ENCODE measurements at places on chromosomes 12 and 14.

GRCh38 chr12:5796171-5796958, 148.7 kb downstream of the ANO2 start:
- peak; percentile 4 for DNase-seq

- no peak for DNase-seq
These were observed 159.9 kb downstream of the CAPZA3 start for GRCh38 chr12:18897823-18898222.

GRCh38 chr14:65237023-65237814, 134.9 kb upstream of the MAX start:
- no peak for DNase-seq

DNA sequence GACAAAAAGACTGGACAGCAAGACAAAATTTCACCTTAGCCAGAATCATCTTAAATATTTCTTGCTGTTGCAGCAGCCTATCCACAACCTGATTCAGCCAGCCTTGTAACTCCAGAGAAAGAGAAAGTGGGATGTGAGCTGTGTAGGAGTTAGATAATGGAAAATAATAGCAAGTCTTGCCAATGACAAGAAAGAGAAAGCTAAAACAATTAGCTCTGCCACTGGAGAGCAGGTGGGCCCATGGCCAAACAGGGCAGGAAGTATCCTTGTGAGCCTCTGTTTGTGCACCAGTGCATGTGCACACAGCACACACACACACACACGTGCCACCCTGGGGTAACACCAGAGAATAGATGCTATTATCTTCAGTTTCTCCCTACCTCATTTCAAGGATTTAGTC, 106.0 kb upstream of the CCDC196 start:
- DNase-seq, result no peak

GRCh38 chr12:54030889-54031471, 1.9 kb upstream of the HOXC5 start:
- DNase-seq, result no peak

GRCh38 chr12:118783703-118784102, 197.6 kb upstream of the SRRM4 start:
- DNase-seq, result no peak

DNA sequence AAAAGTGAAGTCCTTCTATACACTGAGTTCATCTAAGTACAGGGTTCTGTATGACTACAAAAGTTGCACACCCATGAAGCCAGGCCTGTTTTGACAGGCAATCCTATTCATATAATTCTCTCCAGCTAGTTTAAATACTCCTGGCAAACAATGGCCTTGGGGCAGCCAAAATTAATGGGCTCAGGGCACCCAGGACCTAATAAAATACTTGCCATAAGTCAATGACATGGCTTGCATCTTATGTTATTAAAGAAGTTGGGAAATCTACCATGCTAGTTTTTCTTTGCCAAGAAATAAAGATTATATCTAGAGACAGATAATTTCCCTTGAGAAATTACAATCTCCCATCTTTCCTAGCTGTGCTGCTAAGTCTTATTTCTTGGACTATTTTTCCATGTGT, 11.1 kb upstream of the TMTC1 start:
- DNase-seq, result no peak

DNA sequence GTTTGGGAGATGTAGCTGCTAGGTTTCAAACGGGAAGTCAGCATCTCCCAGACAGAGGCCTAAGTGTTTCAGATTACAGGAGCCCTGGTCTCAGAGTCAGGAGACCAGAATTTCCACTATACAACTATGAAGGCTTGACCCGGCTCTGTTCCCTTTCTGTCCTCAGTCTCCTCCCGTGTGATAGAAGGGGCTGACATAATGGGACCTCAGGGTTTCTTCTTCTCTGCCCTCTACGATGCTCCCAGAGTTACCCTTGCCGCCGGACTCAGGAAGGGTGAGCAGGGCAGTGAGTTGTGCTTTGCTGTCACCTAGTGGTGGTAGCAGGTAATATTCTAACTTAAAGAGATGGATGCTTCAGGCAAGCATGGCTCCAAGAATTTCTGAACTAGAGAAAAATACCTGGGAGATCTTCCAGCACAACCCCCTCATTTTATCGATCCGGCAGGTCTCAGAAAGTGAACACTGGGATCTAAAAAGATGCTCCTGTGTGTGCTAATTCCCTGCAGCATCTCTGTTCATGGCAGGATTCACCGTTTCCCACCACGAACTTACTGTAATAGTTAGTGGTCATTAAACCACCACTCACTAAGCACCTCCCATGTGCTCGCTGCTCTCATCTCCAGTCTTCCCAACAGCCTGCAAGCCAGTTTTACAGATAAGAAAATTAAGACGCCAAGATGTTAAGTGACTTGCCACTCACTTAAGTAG, 84.4 kb downstream of the VWF start:
- DNase-seq, result no peak

DNA sequence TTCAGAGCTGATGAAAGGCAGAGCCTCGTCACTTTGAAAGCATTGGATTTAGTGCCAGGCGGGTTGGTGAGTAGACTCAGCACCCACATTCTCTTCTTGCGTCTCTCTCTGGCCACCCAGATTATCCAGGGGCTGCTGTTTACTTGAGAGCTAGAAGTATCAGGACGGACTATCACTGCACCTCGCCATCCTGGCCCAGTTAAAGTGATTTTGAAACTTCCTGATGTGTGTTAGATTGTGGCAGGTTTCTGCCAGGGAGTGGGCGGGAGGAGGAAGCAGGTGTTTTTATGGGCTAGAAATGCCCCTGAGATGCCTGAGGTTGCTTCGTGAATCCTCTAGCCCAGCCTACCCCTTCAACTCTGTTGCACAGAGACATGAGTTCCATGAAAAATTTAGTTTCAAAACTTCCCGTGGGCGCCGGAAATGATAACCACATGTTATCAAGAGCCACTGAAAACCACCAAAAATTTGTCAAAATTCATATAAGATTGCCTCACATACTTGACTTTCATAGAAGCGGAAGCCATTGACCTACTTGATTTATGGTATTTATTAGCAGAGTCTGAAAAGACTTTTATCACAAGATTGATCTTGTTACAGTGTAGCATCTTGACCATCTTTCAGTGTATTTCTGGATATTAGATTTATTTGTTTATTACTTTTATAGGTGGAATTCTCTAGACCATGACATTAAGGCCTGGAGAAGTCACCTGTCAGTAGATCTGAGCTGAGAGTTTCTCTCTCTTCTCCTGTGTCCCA, 466.0 kb downstream of the RAD51B start:
- no peak for DNase-seq

GRCh38 chr14:24910408-24910986, 139.4 kb downstream of the STXBP6 start:
- DNase-seq, result no peak

- no peak for DNase-seq
These were observed 13.5 kb downstream of the SCNN1A start for GRCh38 chr12:6361834-6362233.

GRCh38 chr14:99574099-99574880, 29.7 kb downstream of the CCDC85C start:
- DNase-seq, result no peak

- DNase-seq, result no peak
These were observed 323.4 kb downstream of the ACSS3 start for GRCh38 chr12:81401241-81401640.

GRCh38 chr12:74193191-74193590, 344.4 kb upstream of the ATXN7L3B start:
- DNase-seq, result no peak

GRCh38 chr12:69508091-69508490, 37.9 kb downstream of the FRS2 start:
- DNase-seq, result no peak

DNA sequence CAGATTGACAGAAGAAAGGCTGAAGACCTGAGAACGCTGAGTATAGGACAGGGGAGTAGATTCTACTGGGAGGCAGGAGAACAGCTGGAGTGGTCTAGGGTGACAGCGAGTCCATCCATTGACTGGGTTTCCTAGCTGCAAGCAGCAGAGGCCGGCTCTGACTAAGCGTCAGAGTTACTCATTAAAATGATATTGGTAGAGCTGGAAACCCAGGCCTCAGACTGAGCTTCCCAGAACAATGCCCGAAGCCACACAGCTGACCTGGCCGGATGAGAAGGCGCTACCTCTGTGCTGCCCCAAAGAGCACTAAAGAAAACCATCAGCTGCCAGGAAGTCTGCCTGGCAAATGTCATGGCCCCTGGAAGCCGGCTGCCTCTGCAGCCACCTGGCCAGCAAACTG, 78.5 kb upstream of the FZD10 start:
- no peak for DNase-seq

- DNase-seq, result no peak
These were observed 381.4 kb downstream of the APAF1 start for GRCh38 chr12:99026332-99027054.

DNA sequence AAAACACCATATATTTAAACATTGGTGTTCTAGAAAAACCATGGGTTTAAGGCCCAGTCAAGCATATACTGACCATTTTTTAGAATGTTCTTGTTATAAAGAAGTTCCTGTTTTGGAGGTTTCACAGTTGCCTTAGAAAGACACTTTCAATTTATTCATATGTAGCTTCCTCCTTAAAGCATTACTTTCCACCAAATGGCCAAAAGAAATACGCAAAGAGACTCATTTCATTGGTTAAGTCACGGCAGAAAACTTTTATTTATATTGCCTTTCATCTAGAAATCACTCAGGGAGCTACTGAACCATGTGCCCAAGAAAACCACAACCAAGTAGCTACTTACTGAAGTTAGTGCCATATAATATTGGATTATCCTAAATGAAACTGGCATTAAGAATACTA, 40.0 kb downstream of the MYBPC1 start:
- no peak for DNase-seq

GRCh38 chr14:100849115-100849781, 23.3 kb downstream of the MEG3 start:
- DNase-seq, result no peak

DNA sequence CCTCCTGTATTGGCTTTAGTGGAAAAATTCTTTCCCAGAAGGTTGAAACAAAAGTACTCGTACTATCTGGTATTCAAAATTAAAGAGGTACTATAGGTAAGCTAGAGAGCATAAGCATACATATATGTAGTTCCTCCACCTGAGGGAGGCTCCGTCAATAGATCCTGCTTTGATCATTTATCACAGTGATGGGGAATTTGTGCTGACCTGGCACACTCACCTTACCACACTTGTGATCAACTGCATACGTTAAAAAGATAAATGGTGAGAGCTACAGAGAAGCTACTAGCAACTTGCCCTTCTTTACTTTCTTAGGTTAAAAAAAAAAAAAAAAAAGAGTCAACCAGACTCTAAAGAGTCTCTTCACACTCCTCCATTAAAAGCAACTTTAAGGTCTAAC, 2.5 kb downstream of the CAPRIN2 start:
- DNase-seq, result no peak

GRCh38 chr12:110281549-110282299, 677 bp downstream of the ATP2A2 start:
- DNase-seq, result peak; percentile 33

- DNase-seq, result no peak
These were observed 830 bp upstream of the MIS18BP1 start for GRCh38 chr14:45253754-45254310.

- DNase-seq, result no peak
These were observed 38.6 kb upstream of the ATF1 start for GRCh38 chr12:50725011-50725942.

DNA sequence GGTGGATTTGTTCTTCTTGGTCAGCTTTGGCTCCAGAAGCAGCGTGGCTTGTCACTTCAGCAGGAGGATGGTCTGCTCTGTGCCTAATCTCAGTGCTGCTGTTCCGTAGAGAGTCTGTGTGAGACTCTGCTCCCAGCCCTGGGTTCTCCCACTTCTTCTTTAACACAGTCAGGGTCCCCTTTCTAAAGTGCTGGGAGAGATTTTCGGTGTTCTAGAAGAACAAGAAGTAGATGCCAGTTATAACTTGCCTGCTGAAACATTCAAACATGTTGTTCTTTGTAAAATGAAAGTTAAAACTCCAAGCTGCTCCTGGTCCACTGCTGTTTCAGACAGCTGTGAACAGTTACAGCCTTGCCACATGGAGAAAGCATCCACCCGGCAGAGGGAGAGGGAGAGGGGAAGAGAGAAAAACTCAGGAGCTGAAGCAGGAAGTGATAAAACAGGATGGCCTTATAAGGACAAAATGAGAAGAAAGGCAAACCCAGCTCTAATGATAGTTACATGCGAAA, 55.2 kb upstream of the CERS5 start:
- no peak for DNase-seq

- DNase-seq, result no peak
These were observed 137.3 kb downstream of the TTC7B start for GRCh38 chr14:90678846-90679362.

DNA sequence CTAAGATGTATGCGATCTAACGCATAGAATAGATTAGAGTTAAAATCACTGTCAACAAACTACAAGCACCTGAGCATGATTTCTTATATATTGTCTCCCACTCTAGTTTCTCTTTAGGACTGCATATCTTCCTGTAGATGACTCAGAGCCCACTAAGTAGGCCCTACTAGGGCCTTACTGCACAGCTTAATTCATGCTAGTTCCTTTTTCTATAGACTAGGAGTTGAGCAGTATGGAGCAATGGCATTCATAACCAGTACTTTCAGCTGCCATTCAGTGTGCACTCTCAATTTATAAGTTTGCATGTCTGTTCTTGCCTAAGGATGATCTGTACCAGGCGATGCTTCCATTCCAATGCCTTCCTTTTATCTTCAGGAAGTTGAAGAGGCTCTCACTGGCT, 103.5 kb downstream of the METTL25 start:
- DNase-seq, result no peak

- no peak for DNase-seq
These were observed 25.2 kb downstream of the ATP23 start for GRCh38 chr12:57966536-57966935.

DNA sequence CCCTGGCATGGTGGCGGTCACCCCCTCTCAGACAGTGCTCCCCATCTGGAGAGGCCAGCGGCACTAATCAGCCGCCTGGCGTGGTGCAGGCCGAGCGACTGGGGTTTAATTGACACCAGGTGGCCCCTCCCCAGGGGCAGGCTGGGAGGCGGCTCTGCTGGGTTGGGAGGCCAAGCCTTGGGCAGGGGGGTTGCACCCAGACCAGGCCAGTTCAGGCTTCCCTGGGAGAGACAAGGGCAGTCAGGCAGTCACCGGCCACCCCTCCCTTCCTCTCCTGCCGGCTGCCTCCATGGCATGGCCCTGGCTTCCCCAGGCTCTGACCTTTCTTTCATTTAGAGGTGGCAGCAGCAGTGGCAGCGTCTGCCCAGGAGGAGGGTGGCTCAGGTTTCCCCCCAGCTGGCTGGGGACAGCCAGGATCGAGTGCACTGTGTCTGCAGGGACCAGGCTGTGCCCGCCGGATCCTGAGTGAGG, 78.1 kb upstream of the NOS1 start:
- no peak for DNase-seq

Measured in activated CD8-positive, alpha-beta memory T cell treated with anti-CD3 and anti-CD28 coated beads for 48 hours (primary cell).